ENCODE measurements at places on chromosomes 4 and X. TPM values are rescaled to one million over a fixed set of nuclear protein-coding genes. Genes with fewer than 3 reads are reported as not detected.

- no peak for DNase-seq
Observed at GRCh38 chr4:165138843-165139242, 26.2 kb upstream of the TMEM192 start.

The PITX2 gene
- total RNA-seq = 0.26 TPM

DNA sequence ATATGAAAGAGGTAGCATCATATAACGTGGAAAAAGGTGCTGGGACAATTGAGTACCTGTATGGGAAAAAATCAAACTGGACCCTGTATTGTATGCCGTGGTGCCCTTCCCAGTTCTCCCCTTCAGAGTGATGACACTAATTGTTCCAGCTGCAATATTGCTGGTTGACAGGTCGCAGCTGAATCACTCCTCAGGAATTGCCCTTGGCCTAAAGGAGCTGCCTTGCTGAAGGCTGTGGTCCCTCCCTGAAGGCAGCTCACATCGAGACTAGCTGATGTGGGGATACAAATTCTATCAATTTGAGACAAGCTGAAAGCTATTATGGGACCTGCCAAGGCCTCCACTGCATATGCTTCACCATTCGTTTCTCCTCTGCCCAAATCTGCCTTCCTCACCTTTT, 39.3 kb upstream of the CXCL8 start:
- peak; percentile 60 for DNase-seq

DNA sequence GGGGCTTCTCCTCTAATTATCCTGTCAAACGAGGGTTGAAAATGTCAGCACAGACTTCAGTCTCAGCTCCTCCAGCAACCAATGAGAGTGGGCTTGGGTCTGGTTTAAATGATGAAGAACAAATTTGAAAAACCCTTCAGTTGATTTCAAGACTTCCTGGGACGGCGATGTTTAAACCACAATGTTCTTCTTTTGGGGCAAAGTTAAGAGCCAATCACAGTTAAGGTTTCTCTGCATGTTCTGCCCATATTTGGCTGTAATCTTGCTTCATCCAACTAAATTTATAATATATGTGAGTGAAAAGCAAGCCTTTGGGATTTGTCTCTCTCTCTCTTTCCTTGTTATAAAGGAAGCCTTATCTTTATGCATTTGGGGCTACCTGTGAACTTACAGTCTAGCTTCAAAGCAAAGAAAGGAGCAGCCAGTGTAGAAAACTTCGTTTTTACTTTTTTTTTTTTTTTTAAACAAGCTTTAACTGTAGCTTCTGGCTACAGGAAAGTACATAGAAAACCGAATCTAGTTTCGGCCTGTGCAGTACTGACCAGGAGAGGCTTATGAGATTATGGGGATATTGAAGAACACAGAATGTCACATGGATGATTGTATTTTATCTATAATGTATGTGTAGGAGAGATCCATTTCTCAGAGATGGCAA, 46.8 kb upstream of the FAM9C start:
- no peak for DNase-seq

DNA sequence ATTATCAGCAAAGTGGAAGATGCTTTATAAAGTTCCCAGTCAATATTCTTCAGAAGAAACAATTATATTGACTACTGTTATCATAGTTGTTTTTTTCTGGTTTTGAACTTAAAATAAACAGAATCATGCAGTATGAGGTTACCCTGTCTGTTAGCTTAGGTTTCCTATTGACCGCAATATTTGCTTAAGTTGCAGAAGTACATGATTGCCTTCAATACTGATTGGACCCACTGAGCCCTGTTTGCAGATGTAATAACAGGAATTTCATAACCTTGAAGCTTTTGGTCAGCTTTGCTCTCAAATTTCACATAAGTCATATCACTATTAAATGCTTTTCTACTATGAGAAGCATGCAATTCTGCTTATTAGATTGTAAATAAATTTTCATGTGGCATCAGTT, 229.1 kb upstream of the FSTL5 start:
- no peak for DNase-seq

The OPHN1 gene
- total RNA-seq = 8.3 TPM

GRCh38 chrX:139932073-139932900, 566 bp downstream of the ATP11C start:
- peak; percentile 30 for DNase-seq

DNA sequence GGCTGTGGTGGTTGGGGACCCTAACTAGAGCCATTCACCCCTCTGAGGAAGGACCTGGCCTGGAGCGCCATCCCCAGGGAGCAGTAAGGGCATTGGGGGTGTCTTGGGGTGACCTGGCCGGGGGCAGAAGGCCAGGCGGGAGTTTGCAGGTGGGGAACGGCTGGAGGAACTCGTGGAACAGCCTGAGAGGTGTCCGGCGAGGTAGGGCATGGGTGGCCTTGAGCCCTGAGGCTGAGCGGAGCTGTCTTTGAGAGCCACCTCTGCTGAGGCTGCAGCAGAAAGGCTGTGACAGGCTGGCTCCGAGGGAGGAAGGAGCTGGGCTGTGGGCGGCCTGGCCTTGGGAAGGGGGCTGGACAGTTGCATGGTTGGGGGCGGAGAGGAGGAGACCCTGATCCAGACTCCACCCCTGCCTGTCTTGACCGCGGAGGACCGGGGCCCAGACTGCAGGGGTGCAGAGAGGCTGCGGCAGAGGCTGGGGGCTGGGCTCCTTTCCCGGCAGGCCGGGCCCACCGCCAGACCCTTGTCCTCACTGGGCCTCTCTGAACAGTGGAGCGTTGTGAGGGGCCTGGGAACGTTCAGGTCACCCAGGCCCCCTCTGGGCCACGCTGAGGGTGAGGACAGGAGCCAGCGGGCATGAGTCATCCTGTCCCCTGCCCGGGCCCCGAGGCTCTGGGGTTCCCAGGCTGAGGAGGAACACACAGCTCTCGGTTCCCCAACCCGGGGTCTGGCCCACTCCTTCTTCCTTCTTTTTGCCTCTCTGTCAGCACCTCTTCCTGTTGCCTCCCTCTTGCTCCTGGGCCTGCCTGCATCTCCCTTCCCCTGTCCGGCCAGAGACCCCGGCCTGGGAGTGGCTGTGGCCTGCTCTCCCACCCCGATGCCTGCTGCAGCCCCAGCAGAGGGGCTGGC, 8.1 kb downstream of the SH3BP2 start:
- peak; percentile 73 for DNase-seq

GRCh38 chrX:53660004-53660403, 26.5 kb downstream of the HUWE1 start:
- DNase-seq = no peak

Measured in fibroblast of lung (primary cell).